Thoracic aorta (tissue), 2 donors: ENCODE measurements at places on chromosomes 6 and 20. TPM values are rescaled to one million over a fixed set of nuclear protein-coding genes. Genes with fewer than 3 reads are reported as not detected.

DNA sequence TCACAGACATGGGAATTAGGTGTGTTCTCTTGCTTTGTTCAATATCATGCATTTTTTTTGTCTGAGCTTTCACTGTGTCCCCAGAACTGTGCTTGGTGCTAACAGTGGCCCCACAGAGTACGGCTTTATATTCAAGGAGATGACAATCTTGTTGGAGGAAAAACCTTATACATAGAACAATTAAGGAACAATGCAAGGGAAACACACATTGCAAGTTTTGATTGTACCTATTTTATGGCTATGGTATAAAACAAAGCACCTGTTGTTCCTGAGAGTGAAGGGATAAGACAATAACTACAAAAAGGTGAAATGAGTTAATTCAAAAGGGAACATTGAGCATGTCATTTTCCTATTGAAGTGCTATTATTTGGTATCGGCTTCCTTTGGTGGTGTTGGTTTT lies 143.9 kb upstream of the ESR1 start:
- no peak for DNase-seq

Gene HRH3
- total RNA-seq, result not detected

GRCh38 chr6:42339991-42340401 lies 111.7 kb downstream of the TRERF1 start:
- no peak for DNase-seq

DNA sequence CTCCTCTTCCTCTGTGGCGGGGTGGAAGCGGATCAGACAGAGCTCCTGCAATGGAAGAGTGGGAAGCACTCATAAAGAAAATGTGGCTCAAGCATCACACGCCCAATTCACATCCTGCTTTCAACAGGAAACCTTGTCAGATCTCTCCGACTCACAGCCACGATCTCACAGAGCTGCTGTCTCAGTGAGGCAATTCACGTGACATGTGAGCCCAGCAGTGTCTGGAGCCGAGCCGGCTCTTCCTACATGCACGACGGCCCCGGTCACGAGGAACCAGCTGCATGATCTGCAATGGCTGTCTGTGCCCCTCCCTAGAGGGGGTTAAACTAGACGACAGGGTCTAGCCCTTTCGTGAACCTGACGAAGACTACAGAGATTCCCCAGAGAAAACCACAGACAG lies 29.5 kb upstream of the TCFL5 start:
- no peak for DNase-seq

Gene REM1
- total RNA-seq, result 4.3 TPM

DNA sequence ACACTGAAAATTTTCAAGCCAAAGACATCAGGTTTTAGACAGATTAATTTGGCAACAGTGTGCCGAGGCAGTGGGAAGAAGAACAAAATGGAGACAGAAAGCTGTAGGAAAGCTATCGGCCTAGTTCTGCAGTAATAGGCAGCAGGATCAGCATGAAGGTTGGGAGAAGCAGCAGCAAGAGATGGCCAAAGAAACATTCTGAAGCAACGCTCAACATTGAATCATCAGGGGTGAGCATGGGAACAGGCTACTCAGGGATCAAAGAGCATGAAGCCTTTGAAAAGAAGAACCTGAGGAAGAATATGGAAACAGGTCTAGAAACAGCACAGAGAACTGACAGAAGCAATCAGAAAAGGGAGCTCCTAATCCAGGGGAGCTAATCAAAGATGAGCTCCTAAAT lies 7.1 kb upstream of the DST start:
- no peak for DNase-seq

Gene TBX18
- total RNA-seq, result 53.5 TPM

Gene SNAP25
- total RNA-seq, result 1.3 TPM

Gene TM9SF4
- 33.4 TPM for total RNA-seq

DNA sequence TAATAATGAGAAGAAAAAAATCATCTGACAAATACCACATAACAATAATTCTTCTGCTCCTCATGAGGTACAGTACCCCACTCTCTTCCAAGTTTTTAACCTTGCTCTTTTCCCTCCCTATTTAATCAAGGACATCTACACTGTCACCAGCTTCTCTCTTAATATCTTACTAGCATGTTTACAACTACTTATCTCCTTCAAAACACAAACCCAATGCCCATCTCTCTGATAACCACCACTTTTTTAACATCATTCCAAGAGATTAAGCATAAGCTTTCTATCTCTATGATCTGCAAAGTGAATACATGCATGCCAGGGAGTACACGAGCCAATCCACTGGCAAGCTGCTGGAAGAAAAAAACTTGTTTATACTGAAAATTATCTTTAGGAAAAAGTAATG lies 10.3 kb downstream of the CEP85L start:
- DNase-seq, result no peak

GRCh38 chr6:25042984-25043725 lies 107.4 kb upstream of the RIPOR2 start:
- DNase-seq, result no peak

GRCh38 chr20:11178946-11179654 lies 505.3 kb upstream of the JAG1 start:
- DNase-seq, result no peak

- DNase-seq, result no peak
These were observed 13.8 kb upstream of the NTSR1 start for GRCh38 chr20:62694868-62695267.

Gene SLC16A10
- 24.4 TPM for total RNA-seq

Gene OLIG3
- not detected for total RNA-seq

- no peak for DNase-seq
These were observed 39.0 kb downstream of the DSTN start for GRCh38 chr20:17608701-17609497.

- DNase-seq, result no peak
These were observed 47.8 kb upstream of the TOP1 start for GRCh38 chr20:40980828-40981310.

DNA sequence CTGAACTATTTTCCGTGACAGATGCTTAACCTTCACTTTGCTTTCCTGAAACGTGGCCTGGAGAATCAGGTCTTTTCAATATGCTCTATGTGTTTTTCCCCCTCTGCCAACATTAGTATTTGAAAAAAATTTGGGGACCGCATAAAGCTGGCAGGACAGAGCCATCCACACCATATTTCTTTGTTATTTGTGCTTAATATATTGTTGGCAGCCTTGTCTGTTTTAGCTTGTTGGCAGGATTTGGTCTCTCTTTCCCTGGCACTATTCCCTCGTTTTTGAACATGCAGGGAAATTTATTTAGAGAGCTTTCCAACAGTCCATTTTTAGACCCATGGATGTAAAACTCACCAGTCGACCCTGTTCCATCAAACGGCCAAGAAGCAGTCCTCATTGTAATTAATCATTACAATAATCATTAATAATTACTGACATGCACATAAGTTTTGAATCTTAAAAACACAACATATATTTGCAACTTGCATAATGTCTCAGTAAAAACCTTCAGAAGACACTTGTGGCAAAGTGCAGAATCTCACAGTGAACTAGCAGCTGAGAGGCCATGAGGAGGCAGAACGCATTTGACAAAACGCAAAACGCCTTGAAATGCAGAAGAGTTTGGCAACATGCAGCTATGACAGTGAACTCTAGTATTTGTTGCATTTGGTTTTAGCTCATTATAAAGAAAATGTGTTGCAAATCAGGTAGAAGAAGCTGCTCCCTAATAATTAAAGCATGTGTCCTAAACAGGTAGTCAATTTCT lies 514.2 kb downstream of the C6orf118 start:
- no peak for DNase-seq

Gene GHRH
- total RNA-seq, result not detected

DNA sequence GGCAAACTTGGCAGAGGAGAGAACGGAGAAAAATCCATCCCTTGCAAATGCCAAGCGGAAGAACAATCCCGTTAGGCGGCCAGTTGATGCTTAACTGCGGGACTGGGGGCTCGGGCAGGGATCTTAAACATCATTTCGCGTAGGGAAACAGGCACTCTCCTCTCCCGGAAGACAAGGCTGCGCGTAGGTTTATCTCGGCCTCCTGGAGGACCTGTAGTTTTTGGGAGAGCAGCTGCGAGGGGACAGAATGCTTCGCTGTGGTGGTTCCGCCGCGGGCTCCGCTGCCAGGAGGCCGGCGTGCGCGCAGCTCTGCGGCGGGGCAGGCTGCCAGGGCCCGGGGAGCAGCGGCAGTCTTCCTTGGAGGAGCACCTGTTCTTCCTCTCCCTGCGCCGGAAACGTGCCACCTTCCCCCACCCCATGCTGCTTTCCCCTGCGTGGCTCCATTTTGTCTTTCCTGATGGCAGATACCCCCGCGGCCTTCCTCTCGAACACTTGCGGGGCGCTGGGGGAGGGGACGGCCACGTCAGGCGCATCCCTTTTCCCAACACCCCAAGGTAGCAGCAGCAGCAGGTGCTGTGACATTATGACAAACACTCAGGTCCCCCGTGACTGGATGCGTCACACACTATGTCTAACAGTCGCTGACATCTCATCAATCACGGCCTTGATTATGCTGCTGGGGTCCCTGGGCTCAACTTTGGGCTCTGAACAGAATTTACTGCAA lies 230.7 kb upstream of the BTBD3 start:
- no peak for DNase-seq

DNA sequence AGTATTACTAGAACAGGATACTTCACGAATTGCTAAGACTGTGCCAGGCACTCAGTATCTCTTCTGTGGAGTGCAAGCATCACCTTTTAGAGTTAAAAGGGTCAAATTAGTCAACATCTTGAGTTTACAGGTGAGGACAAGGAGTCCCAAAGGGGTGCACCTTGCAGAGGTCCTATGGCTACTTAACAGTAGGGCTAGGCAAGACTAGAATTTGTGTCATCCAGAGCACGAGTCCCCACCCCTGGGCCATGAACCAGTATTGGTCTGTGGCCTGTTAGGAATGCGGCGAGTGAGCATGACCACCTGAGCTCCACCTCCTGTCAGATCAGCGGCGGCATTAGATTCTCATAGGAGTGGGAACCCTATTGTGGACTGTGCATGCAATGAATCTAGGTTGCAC lies 10.5 kb upstream of the DSTN start:
- DNase-seq, result no peak

Gene TRIM40
- total RNA-seq, result not detected

- DNase-seq, result no peak
These were observed 1846.5 kb upstream of the DEFB115 start for GRCh38 chr20:29410806-29411457.
